EH (cell line): ENCODE measurements at places on chromosomes 4 and X.

DNA sequence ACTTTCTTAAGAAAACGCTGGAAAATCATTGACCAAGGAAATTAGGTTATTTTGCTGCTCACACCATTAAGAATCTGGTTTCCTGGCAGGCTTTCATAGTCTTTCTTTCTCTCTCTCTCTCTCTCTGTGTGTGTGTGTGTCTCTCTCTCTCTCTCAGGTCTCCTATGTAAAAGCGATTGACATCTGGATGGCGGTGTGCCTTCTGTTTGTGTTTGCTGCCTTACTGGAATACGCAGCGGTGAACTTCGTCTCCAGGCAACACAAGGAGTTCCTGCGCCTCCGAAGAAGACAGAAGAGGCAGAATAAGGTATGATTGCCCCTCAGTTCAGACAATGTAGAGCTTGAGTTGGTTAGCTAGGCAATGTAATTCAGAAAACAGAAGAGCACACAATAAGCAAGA lies 161.2 kb downstream of the GLRA2 start:
- no peak for DNase-seq

- DNase-seq = no peak
Observed at GRCh38 chr4:39415678-39416283, 9.1 kb downstream of the KLB start.

GRCh38 chrX:130834830-130835229 lies 68.2 kb downstream of the ENOX2 start:
- no peak for DNase-seq

DNA sequence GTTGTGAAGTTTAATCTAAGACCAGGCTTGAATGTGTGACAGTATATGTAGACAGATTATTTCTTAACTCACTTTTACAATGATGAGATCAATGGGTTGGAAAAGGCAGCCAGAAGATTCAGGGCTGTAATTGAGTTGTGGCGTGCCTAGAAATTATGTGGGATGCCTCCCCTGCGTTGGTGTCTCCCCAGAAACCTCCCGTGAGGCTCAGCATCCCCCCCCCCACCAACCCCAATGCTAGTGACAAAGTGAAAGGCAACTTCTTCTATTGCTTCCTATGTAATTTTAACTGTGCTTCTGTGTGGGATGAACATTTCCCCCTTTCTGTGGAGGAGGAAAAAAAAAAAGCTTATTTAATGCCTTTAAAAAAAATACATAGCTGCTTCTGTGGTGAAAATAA lies 297.9 kb downstream of the ARHGAP10 start:
- no peak for DNase-seq

- no peak for DNase-seq
Observed at GRCh38 chrX:40420899-40421729, 159.7 kb upstream of the ATP6AP2 start.

DNA sequence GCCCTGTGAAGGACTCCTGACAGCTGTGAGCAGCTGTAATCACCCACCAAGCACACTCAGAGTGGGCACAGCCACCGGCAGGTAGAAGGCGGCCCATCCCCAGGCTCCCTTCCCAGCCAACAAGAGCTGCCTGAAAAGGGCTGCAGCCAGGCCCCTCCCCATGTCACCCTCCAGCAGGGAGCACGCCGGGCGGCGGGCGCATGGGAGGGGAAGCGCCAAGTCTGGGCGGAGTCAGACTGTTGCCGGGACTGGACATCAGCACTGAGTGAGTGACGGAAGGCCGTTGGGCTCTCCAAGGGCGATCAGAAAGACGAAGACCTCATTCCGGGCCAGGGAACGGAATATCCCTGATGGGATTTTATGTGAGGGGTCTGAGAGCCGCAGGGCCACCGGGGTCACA lies 82.1 kb downstream of the PPP2R2C start:
- DNase-seq = no peak

GRCh38 chr4:145956288-145956890 lies 17.8 kb upstream of the ZNF827 start:
- DNase-seq = peak; percentile 51

GRCh38 chr4:73055241-73055897 lies 14.1 kb downstream of the COX18 start:
- DNase-seq = no peak

DNA sequence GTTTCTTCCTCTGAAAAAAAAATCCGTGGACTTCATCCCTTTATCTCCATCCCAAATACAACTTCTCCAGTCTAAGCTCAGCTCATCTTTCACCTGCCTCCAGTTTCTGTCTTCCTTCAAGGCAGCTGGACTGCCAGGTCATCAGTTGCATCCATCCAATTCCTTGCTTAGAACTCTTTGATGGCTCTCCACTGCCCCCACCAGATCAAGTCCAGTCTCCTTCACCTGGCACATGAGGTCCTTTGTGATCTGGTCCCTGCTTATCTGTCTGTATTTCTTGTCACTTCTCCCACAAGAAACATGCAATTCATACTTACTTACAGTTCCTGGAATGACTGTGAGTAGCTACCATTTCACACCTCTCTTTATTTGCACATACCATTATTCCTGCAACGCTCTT lies 33.8 kb downstream of the OTUD6A start:
- peak; percentile 26 for DNase-seq

- DNase-seq = no peak
Observed at GRCh38 chrX:25519258-25519657, 503.5 kb upstream of the ARX start.

DNA sequence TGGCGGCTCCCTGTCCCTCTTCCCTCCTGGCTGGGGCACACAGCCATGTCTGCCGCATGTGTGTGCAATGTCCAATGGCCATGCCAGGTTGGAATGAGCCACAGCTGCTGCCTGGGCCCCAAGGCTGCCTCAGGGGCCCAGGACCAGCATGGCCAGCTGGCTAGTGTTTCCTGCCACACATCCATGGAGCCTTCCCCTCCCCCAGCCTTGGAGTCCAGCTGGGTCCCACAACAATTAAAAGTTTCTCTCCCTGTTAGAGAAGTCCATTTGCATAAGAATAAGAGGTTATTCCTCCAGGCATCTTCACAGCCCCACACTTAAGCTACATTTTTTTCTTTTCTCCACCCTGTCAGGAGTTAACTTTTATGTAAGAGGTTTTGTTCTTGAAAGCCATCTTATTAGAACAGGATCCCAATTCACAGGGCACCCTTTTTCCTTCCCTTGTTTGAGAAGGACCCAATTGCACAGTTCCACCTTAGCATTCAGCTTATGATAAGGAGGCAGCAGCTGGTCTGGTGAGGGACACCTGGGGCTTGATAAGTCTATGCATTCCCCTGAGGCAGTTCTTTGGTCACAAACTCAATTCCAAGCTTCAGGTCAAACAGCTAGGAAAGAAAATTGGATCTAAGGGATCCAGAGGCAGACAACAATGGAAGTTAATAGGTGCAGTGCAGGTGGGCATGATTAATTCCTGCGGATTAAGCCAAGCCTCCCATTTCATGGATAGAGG lies 963.3 kb upstream of the GRIA3 start:
- no peak for DNase-seq

DNA sequence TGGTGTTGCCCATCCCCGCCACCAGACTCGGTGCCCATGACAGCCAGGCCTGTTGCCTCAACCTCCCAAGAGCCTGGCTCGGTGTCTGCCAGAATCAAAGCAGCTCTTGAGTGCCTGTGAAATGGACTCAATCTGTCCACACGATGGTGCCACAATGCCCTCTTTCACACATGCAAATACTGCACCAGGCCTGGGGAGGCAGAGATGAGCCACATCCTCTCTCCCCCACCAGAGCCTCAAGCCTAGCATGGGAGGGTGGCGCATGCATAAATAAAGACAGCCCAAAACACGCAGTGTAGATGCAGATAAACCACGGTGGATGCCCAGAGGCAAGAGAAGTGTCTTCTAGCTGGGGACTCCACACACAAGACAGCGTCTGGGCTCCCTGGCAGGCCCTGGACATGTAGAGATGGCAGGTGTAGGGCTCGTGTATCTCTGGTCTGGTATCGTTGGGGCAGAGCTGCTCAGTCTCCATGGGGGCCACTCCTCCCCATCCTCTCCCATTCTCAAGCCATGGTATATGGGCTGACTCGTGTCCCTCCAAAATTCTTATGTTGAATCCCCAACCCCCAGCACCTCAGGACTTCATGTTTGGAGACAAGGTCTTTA lies 65.6 kb downstream of the JAKMIP1 start:
- no peak for DNase-seq

DNA sequence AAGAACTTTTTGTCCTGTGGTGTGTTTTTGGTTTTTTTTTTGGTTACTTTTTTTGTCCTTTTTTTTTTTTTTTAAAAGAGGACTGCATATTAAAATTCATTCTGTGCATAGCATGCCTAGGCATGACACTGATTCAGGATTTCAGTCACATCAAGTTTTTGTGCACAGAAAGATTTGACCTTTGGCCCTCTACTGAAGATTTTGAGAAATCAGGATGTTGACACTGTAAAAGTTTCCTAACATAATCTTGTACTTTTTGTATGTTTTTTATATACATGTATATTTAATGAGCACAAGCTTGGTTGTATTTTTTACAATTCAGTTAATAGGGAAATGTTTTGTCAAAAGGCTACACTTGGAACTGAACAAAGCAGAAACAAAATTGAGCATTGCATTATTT lies 100.0 kb upstream of the DDX3X start:
- DNase-seq = no peak
